GM23248 (cell line): ENCODE measurements at places on chromosomes 11 and 22. TPM values are rescaled to one million over a fixed set of nuclear protein-coding genes. Genes with fewer than 3 reads are reported as not detected.
A peak's percentile ranks its signal among the peaks of the same experiment; 100 is the strongest.

Gene MICALL1
- polyA plus RNA-seq, result 7.5 and 8.0 TPM in 2 replicates

Gene ME3
- polyA plus RNA-seq, result 7.5 TPM in 2 replicates

DNA sequence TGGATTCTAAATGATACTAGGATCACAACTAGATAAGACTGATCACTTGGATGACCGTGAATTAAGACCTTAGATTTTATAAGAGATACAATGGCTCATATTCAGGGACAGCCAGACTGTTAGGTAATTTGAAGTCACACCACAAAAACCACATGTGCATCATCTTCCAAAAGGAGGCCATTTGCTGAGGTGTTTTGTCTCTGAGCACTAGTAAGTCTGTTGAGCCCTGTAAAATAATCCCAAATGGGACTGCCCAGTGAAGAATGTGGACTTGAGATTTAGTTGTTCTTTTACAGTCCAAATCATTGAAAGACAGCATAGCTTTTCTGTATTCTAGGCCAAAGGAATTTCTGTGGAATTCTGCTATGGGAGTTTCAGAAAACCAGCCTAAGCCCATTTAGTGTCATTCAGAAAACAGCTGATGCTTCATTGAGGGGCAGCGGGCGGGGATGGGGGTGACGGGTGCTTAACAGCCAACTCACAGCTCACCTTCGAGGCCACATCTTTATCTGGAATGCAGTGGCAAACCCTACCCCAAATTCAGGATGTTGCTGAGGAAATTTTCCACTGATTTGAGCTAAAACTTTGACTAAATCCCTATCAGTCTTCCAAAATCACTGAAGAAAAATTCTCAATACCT is 80.1 kb upstream of the BIRC3 start:
- no peaks in the 10 kb centered on the region for H3K27me3 ChIP-seq
- peaks cover 20% of the 10 kb centered on the region for H3K36me3 ChIP-seq
- no peak overlapping the region for H3K4me3 ChIP-seq
- DNase-seq, result peak; percentile 72
- H3K27ac ChIP-seq, result 0 out of 2 replicates have a peak overlapping the region, but pooled peaks have one; percentile 8
- peaks cover 39% of the 10 kb centered on the region for H3K4me1 ChIP-seq

Gene OR51I2
- polyA plus RNA-seq, result not detected in 2 replicates

Gene CXCR5
- not detected in 2 replicates for polyA plus RNA-seq

- no peak for DNase-seq
- no peak overlapping the region for H3K4me3 ChIP-seq
- no peaks in the 10 kb centered on the region for H3K27me3 ChIP-seq
- H3K4me1 ChIP-seq, result peaks cover 4% of the 10 kb centered on the region; the same call in 1 of the 2 replicates
- H3K27ac ChIP-seq, result no peak overlapping the region
Measured at GRCh38 chr22:30263883-30264282, 2.8 kb downstream of the OSM start.

- DNase-seq, result peak; percentile 42
- H3K27ac ChIP-seq, result 0 out of 2 replicates have a peak overlapping the region, but pooled peaks have one; percentile 19
- no peak overlapping the region for H3K4me3 ChIP-seq
- H3K36me3 ChIP-seq, result no peaks in the 10 kb centered on the region
- no peaks in the 10 kb centered on the region for H3K27me3 ChIP-seq
- peaks cover 23% of the 10 kb centered on the region for H3K4me1 ChIP-seq
Measured at GRCh38 chr11:119376197-119376847, 5.2 kb downstream of the USP2 start.

GRCh38 chr11:64357904-64358535 is 942 bp upstream of the RPS6KA4 start:
- H3K36me3 ChIP-seq, result peaks cover 4% of the 10 kb centered on the region; the same call in 1 of the 2 replicates
- H3K4me1 ChIP-seq, result peaks cover 16% of the 10 kb centered on the region
- peak; percentile 37 for DNase-seq
- H3K27ac ChIP-seq, result peak overlapping the region; percentile 68; the same call in 1 of the 2 replicates
- H3K27me3 ChIP-seq, result no peaks in the 10 kb centered on the region
- peak overlapping the region; percentile 88; the same call in 1 of the 2 replicates for H3K4me3 ChIP-seq

- H3K4me1 ChIP-seq, result no peaks in the 10 kb centered on the region
- peaks cover 7% of the 10 kb centered on the region; the same call in 1 of the 2 replicates for H3K27me3 ChIP-seq
- H3K4me3 ChIP-seq, result no peak overlapping the region
- H3K36me3 ChIP-seq, result no peaks in the 10 kb centered on the region
- DNase-seq, result no peak
- no peak overlapping the region for H3K27ac ChIP-seq
Measured at GRCh38 chr11:117806846-117807245, 9.8 kb upstream of the DSCAML1 start.

Gene MMP10
- 1.0 and 1.1 TPM in 2 replicates for polyA plus RNA-seq

DNA sequence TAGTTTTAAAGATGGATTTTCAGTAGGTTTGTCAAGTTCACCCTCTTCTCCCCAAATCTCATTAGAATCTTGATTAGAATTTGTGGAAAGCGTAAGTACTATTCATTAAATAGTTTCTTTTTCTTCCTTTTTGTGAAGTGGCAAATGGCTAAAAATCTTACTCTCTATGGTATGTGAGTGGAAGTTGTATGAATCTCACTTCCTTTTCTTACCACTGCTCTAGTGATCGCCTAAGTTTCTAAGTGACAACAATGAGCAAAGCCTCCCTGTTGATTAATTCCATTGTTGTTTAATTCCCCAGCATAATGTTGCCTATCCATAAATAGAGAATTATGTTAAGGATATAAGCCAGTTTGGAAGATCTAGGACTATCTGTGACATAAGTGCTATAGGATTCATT is 82.7 kb downstream of the PGR start:
- DNase-seq, result no peak
- no peak overlapping the region for H3K4me3 ChIP-seq
- no peaks in the 10 kb centered on the region for H3K36me3 ChIP-seq
- H3K27me3 ChIP-seq, result no peaks in the 10 kb centered on the region
- H3K27ac ChIP-seq, result no peak overlapping the region

- DNase-seq, result no peak
- no peaks in the 10 kb centered on the region for H3K27me3 ChIP-seq
- H3K4me1 ChIP-seq, result no peaks in the 10 kb centered on the region
- peaks cover 23% of the 10 kb centered on the region for H3K36me3 ChIP-seq
- H3K4me3 ChIP-seq, result no peak overlapping the region
Measured at GRCh38 chr22:24359452-24360120, 67.8 kb upstream of the ADORA2A start.

GRCh38 chr11:19923626-19924025 is 211.0 kb downstream of the NAV2 start:
- no peaks in the 10 kb centered on the region for H3K27me3 ChIP-seq
- H3K36me3 ChIP-seq, result no peaks in the 10 kb centered on the region
- H3K4me3 ChIP-seq, result no peak overlapping the region
- no peak for DNase-seq

DNA sequence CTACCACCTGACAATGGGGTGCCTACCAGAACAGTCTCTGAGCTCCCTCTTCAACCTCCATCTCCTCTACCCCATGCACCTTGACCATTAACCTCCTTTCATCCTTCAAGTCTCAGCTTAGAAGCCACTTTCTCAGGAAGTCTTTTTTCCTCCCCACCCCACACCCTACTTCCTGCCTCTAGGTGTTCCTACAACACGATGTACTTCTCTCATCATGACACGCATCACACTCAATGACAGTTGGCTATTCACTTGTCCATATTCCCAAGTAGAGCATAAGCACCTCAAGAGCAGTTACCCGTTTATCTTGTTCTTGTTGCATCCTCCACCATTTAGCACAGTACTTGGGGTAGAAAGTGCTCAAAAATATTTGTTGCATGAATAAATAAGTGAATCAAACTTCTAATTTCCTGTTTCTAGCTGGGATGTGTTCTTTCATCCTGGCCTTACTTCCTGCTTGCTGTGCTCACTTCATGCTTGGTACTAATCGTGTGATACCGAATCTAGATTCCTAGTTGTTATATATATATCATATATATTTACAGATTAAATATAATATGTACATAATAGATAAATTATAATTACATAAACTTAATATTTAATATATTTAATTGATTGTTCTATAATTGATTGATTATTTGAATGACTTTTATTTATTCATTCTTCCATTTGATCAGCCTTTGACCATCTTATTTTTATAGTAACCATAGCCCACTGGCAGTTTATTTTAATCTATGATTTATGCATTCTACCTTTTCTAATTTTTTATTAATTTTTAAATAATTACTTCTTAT is 177.5 kb upstream of the TMEM45B start:
- H3K4me1 ChIP-seq, result peaks cover 37% of the 10 kb centered on the region
- DNase-seq, result peak; percentile 10
- no peak overlapping the region for H3K27ac ChIP-seq
- no peak overlapping the region for H3K4me3 ChIP-seq
- H3K36me3 ChIP-seq, result no peaks in the 10 kb centered on the region
- H3K27me3 ChIP-seq, result no peaks in the 10 kb centered on the region

DNA sequence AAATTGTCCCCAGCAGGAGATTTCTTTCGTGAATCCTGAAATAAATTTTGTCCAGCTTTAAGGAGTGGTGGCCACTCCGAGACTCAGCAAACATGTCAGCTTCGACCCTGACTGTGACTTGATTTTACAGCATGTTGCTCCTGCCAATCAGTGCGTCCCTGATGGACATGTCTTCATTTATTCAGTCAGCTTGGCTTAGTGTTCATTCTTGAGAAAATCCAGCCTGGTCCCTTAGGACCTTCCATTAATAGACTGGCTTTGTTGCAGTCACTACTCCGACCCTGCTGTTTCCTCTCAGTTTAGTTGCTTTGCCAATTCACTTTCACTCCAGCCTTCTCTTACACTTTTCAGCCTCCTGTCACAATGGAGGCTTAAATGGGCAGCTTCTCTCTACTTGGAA is 30.5 kb downstream of the TMPRSS5 start:
- H3K4me3 ChIP-seq, result peak overlapping the region; percentile 46
- no peaks in the 10 kb centered on the region for H3K36me3 ChIP-seq
- peak overlapping the region; percentile 79 for H3K27ac ChIP-seq

GRCh38 chr22:32823024-32823730 is 21.7 kb downstream of the TIMP3 start:
- no peaks in the 10 kb centered on the region for H3K27me3 ChIP-seq
- H3K4me1 ChIP-seq, result peaks cover 32% of the 10 kb centered on the region
- no peak for DNase-seq
- H3K27ac ChIP-seq, result peak overlapping the region; percentile 29

DNA sequence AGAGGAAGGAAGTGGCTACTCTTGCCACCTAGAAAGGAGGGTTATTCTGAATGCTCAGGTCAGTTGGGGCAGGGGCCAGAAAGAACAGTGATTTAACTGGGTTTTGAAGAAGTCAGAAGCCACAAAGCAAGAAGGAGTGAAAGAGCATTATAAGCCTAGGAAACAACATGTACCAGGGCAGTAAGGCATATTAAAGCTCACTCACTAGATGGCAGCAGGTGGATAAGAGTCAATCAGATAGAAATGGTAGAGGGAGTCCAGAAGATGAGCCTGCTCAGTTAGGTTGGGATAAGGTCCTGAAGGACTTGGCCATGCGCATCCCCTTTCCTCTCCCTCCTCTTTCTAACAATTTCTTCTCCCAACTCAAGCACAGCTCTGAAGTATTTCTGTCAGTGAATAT is 22.0 kb upstream of the PATE1 start:
- peak; percentile 38 for DNase-seq
- no peak overlapping the region for H3K4me3 ChIP-seq
- H3K27me3 ChIP-seq, result peaks cover 26% of the 10 kb centered on the region

Gene GPR83
- polyA plus RNA-seq, result 0.04 TPM in 1 of 2 replicates, not detected in the other

Gene CNTF
- 0.23 and 0.46 TPM in 2 replicates for polyA plus RNA-seq
